Retina (tissue), 1 donor: ENCODE measurements at places on chromosomes 12 and 14.

GRCh38 chr12:22105542-22105941, 59.5 kb downstream of the CMAS start:
- no peak for DNase-seq

DNA sequence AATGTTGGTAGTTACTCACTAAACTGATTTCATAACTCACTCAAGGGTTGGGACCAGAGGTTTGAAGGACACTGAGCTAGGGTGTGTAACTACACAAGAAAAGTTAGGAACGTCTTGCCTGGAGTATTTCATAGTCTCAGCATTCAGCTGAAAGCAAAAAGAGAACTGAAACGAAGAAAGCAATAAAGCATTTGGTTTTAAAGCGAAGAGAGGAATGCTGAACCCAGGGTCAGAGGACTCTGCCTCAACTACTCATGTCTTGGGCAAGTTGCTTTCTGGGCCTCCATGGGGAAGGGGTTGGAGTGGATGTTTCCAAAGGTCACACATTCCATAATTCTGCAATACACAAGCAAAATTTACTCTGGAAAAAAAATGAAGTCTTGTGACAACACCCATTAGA, 1.4 kb downstream of the GNS start:
- DNase-seq, result no peak

GRCh38 chr12:89789862-89790261, 81.2 kb upstream of the ATP2B1 start:
- no peak for DNase-seq

- DNase-seq, result no peak
Measured at GRCh38 chr14:70618314-70618713, 17.9 kb upstream of the MED6 start.

GRCh38 chr12:118344829-118345228, 27.9 kb downstream of the TAOK3 start:
- no peak for DNase-seq

GRCh38 chr12:48459259-48459658, 13.1 kb upstream of the ANP32D start:
- DNase-seq, result no peak

DNA sequence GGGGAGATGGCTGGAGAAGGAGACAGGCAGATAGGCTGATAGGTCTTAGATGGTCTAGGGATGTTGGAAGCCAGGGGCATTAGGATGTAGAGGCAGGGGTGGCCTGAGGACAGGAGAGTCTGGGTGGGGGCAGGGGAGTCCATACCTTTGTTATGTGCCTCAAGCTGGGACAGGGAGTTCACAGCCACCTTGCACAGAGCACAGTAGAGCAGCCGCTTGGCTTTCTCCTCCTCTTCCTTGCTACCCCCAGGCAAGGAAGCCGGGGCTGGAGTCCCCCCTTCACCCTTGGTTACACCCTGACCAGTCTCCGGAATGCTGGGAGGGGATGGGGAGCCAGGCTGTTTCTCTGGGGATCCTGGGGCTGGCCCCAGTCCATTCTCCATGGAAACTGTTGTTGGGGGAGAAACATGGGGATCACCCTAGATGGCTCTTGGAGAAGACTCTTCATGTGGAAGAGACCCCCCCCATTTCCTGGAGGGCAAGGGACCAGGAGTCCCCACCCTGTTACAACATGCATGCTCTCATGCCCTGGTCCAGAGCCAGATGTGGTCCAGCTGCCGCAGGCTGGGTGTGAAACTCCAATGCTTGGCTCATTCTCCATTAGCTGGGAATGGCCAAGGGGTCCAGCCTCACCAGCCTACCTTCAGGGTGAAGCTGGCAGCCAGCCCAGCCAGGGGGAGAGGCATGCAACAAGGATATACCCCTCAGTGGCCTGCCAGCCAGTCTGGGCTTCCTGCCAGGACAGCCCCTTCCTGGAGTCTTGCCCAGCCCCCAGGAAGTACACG, 7.2 kb upstream of the GPR84 start:
- no peak for DNase-seq

DNA sequence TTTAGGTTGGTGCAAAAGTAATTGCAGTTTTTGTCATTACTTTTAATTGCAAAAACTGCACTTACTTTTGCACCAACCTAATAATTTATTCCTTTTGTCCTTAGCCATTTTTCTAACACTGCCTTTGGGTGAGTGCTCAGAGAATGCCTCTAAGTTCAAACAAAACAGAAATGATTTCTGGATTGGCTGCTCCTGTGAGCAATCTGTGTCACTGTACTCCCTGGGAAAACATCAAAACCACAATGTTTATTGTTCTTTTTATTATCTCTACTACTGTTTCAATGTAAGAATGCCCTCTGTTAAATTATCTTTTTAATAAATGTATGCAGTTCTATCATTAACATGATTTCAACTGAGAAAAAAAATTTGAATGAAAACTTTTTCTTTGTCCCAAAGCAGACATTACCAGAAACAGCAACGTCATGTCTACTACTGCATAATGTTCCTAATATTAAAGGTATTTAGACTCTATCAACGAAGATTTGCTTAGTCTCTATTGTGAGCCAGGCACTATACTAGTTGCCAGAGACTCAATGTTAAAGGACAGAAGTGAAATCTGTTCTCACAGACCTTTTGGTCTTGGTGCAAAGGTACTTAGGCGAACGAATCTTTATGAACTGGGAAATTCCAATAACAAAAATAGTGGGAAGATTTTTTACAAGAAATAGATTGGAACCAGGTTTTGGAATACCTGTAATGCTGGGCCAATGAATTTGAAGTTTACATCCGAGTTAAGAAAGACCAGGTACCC, 6.2 kb downstream of the SLC41A2 start:
- no peak for DNase-seq

DNA sequence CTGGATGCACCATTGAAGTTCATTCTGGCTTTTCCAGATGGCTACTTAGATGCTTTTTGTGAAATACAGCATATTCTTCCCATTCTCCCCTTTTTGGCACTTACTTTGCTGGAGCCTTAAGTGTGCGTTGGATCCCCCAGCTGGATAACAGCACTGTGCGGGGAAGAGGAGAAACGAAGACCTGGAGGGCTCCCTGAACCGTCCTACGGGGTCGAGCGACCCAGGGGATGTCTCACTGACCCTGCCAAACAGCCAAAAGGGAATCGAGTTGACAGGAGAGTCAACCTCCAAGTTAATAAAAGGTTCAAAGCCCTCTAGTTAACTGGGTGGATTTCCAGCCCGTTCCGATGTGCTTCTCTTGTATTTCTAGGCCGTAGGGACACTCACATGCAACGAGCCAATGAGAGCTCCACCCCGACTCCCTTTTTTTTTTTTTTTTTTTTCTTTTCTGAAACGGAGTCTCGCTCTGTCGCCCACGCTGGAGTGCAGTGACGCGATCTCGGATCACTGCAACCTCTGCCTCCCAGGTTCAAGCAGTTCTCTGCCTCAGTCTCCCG, 1.0 kb upstream of the CAMKK2 start:
- DNase-seq, result peak; percentile 84
